ENCODE measurements at places on chromosomes 7 and 10.

GRCh38 chr10:125201108-125201524 lies 40.8 kb upstream of the CTBP2 start:
- DNase-seq = no peak

GRCh38 chr10:47043928-47044538 lies 132.8 kb downstream of the PTPN20 start:
- no peak for DNase-seq

GRCh38 chr7:83608716-83609115 lies 40.2 kb downstream of the SEMA3E start:
- no peak for DNase-seq

- DNase-seq = no peak
Observed at GRCh38 chr10:33626798-33627466, 292.5 kb upstream of the NRP1 start.

DNA sequence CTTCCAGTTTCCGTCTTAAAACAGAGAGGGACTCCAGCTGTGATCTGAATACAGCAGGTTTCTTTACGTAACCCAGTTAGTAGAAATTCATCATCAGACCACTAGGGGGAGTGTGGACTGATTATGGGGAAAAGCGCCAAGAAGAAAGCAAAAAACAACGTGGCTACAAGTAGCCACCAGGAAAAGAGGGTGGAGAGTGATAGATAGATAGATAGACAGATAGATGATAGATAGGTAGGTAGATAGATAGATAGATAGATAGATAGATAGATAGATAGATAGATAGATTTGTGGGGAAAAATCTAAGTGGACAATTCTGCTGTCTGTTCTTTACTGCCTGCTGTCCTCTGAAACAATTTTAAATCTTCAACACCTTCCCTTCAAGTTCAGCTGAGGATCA lies 12.7 kb upstream of the AKR1B10 start:
- peak; percentile 4 for DNase-seq

- no peak for DNase-seq
Observed at GRCh38 chr10:118940386-118940785, 89.1 kb upstream of the NANOS1 start.

DNA sequence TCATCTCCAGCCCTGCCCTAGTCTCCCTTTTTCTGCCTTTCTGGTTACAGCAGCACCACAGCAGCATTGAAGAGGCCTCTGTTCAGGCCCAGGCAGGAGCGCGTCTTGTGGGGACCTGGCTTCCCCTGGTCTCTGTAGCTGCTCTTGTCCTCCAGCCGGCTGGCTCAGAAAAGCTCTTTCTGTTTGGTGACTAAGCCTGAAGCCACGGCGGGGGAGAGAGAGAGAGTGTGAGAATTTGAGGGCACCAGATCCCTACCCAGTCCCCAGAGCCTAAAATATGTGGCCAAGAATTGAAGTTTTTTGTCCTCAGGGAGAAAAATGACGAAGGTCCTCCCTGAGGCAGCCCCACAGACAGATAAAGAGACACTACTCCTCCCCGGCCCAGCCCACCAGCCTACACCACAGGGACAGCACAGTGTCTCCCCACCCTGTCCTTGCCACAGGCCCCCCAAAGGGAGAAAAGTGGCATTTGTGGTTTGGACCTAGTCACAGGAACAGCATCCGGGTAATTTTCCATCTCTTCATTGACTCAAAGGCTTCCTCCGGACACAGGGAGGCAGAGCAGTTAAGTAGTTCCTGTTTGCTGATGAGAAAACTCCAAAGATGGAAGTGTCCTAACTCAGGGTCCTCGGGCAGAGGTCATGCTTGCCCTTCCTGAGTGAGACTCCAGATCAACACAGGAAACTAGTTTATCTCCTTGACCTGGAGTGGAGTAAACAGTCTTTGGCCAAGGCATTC lies 13.3 kb upstream of the FAM180A start:
- no peak for DNase-seq

DNA sequence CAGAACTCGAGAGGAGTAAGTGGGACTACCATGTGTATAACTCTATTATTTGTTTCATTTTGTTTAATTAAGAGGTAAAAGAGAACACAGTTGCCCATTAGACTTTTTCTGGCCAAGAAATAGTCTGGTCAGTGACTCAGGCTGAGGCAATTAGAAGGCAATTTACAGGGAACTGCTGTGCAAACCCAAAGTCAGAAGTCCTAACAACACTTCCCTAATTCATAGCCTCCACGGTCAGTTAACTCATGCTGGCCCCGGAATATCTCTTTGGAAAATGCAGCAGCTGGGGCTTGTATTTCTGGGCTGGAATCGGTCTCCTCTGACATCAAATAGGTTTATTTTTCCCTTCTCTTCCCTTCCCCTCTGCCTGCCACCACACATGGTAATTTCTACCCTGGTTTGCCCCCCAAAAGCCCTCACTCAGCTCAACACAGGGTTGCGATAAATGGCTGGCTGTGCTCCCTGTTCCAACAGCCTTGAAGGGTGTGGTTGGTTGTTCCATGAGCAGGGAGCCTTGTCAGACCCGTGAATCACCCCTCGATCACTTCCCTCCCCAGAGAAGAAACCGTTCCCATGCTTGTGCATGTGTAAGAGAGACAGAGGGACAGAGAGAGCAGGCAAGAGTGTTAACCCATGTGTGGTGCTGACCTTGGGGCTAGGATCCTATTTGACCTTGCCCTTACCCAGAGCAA lies 5.3 kb downstream of the SH3PXD2A start:
- DNase-seq = no peak

GRCh38 chr7:91668217-91668616 lies 212.3 kb downstream of the MTERF1 start:
- DNase-seq = no peak

DNA sequence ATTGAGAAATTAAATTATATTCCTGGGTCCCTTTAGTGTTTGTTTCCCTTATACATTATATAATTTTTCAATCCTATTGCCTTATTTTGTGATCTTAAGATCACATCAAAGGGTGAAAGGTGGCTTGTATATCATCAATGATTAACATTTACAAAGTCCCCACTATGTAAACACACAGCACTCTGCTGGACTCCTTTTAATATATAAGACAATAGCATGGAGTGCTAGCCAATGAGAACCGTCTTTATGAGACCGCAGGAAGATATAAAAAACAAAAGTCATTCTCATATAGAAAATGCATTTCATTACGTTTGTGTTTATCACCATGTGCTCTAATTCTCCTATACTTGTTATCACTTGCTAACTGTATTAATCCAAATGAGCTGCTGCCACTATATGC lies 108.5 kb downstream of the HOXA1 start:
- DNase-seq = no peak

GRCh38 chr10:96299383-96299782 lies 4.9 kb upstream of the DNTT start:
- DNase-seq = no peak

DNA sequence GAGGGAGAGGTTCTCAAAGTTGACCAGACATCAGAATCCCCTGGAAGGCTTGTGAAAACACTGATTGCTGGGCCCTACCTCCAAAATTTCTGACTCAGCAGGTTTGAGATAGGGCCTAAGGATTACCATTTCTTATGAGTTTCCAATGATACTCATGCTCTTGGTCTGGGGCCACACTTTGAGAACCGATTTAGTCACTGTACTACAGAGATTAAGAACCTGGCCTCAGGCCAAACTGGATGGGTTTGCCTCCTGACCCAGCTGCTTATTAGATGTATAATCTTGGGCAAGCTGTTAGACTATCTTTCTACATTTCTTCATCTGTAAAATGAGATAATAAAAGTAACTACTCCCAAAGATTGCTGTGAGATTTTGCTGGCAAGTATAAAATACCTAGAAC lies 77.1 kb upstream of the SCIN start:
- no peak for DNase-seq

DNA sequence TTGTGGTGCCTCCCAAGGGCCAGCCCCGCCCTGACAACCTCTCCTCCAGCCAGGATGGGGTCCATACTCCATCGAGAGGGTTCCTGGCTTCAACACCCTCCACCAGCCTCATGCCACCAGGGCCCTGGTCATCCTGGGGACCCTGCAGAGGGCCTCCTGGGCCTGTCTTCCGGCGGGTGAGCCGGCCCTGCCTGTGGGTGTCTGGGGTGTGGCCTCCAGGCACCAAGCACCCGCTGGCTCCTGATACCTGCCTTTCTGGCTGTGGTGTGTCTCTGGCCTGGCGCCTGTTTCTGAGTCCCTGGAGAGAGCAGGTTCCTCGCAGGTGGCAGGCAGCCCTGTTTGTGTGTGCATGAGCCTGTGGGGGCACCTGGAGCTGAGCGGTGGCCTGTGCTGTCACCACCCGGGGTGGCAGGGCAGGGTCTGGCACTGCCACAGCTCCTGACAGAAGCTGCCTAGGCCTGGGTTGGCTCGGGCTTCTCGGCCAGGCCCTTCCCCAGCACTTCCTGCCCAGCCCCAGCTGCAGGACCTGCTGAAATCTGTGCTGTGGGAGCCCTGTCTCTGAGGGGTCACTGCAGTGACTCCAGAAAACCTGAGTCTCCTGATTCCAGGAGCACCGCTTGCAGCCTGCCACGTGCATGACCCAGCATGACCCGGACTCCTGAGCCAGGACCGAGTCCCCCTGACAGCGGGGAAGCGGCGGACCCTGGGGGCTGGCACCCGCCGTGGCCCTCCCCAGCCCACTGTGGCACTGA lies 18.4 kb downstream of the ADAM8 start:
- DNase-seq = no peak

DNA sequence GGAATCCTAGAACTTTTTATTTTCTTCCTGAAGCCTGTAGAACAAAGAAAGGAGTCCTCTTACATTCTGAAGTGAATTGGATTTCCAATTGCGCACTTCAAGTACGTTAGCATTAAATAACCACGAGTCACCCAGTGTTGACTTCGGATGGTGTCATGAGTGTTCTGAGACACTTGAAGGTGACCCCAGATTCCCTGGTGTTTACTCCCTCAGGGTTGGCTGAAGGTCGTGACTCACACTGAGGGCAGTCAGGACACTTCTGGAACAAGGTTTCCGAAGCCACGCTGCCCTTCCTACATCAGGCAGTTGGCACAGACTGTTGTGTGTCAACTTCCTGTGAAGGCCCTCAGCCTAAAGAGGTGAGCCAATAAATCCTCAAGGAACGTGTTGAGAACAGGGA lies 186.6 kb upstream of the CELF2 start:
- DNase-seq = no peak

DNA sequence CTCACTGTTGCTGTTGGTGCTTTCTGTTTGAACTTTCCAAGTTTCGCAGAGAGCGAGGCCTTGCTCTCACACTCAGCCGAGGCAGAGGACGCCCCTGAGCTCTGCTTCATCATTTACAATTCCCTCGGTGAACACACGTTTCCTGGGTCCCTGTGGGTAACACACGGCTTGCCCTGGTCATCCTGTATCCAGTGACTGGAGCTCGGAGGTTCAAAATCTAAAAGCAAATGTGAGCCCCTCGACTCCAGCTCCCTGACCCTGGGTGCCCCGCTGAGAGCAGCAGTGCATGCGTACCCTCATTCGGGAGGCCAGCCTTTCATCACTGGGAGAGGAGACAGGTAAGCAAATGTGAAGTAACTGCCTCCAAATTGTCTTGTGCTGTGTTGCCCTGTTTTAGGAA lies 5.8 kb downstream of the CNPY1 start:
- DNase-seq = no peak

DNA sequence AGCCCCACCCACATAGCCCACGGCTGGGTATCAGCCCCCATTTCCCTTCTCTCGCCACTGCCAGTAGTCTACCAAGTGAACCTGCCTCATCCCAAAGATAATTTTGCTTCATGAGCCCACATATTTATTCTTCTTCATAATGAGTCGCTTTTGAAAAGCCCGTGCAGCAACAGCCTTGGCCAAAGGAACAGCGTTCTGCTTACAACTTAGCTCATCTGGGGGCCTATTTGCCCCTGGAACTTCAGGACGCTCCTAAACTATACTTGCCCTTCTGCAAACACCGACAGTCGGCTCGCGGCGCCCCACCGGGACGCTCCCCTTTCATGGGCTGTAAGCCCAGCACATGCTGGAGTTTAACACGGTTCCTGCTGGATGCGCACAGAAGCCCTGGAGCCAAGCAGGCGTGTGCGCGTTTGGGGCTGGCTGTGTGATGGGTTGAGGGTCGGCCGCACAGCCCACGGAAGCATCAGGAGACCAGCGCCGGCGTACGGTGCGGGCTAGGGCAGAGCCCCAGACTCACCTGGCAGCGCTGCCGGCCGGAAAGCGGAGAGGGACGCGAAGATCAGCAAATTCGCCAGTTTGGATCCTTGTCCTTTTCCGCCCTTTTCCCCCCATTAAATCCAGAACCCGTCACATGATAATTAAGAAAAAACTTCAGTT lies 370 bp downstream of the TMEM60 start:
- no peak for DNase-seq

DNA sequence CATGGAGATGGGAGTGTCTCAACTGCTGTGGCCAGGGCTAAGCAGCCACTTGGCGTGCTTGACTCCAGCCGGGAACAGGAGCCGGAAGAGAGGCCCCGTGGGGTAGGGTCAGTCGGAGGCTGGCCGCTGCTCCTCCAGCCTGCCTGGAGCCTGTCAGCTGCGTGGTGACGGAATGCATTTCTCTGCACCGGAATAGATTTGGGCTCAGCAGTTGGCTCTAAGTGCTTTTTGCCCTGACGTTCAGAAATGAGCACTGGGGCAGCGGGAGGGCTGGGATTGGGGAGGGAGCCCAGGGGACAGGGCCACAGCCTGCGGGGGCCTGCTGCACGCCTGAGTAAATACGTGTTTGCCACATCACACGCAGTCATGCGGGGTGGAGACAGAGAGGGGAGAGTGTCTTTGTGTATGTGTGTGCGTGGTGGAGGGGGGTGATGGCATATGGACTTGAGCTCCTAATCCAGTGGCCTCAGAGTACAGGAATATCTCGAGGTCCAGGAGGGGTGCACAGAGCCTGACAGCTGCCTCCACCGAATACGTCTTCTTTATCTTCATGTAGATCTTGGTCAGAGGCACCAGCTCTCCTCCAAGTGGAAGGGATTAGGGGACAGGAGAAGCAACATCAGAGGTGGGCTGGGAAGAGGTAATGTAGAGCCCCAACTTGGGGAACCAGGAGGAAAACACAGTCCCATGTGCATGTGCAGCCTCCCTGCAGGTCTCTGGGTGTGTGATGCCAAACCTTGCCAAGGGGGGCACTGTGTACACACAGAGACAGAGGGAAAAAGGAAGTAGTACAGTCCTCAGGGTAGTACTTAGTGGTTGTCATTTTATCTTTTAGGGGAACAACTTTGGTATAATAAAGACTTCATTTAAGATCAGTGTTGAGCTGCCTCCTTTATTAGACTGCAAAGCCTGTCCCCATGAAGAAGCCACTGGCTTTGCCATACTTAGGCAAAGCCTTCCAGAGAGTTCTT lies 151.4 kb downstream of the CDH23 start:
- DNase-seq = no peak

GRCh38 chr7:7653593-7654187 lies 13.1 kb downstream of the UMAD1 start:
- no peak for DNase-seq

- no peak for DNase-seq
Observed at GRCh38 chr7:2129323-2130095, 103.2 kb downstream of the MAD1L1 start.

- no peak for DNase-seq
Observed at GRCh38 chr10:117726596-117727295, 184.2 kb downstream of the EMX2 start.

- no peak for DNase-seq
Observed at GRCh38 chr7:42247301-42247700, 10.3 kb upstream of the GLI3 start.

Data from activated T-cell treated with anti-CD3 and anti-CD28 coated beads for 4 hours (primary cell).